ENCODE measurements at places on chromosomes 16 and 17.

- no peak for DNase-seq
Observed at GRCh38 chr16:21646721-21647561, 5.5 kb downstream of the IGSF6 start.

DNA sequence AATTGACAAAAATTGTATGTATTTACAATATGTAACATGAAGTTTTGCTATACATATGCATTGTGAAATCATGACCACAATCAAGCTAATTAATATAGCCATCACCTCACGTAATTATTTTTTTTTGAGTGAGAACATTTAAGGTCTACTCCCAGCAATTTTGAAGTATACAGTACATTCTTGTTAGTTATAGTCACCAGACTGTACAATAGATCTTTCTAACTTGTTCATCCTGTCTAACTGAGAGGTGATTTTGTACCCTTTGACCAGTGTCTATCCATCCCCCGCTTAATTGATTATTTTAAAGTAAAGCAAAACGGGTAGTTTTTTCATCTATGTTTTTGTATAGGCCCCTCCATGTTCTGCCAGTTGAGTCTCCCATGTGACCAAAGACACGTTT, 30.3 kb downstream of the NTN1 start:
- DNase-seq, result no peak

DNA sequence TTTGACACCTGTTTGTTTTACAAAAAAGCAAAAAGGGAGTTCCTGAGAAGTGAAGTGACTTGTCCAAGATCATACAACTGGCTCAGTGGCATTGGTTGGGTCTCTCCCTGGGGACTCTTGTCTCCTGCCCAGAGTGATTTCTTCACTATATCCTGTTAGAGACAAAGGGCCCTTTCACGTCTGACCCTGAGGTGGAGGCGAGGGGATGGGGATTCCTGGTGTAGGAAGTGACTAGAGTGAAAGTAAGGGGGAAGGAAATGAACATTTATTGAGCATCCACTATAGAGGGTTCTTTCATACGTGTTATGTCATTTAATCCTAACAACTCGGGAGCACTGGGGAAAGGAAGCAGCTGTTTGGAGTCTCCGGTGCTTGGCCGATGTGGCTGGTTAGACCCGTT, 9.0 kb downstream of the ITGB3 start:
- DNase-seq, result no peak

DNA sequence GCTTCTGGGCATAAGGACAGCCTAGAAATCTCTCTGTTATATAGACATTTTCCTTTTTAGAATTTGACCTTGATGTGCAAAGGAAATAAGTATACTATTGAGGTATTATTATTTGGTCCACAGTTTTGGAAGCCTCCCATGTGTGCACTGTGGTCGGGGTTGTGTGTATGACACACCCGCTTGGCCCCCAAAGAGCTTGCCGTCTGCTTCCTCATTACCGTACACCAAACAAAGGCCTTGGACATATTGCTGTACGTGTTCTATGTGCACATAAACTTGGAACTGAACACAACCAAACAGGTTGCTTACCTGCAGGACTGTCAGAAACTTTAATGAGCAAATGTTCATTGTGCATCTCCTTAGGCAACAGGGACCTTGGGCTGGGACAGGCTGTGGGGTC, 38.2 kb downstream of the METRNL start:
- no peak for DNase-seq

GRCh38 chr17:58120195-58120822, 27.9 kb upstream of the OR4D1 start:
- no peak for DNase-seq

DNA sequence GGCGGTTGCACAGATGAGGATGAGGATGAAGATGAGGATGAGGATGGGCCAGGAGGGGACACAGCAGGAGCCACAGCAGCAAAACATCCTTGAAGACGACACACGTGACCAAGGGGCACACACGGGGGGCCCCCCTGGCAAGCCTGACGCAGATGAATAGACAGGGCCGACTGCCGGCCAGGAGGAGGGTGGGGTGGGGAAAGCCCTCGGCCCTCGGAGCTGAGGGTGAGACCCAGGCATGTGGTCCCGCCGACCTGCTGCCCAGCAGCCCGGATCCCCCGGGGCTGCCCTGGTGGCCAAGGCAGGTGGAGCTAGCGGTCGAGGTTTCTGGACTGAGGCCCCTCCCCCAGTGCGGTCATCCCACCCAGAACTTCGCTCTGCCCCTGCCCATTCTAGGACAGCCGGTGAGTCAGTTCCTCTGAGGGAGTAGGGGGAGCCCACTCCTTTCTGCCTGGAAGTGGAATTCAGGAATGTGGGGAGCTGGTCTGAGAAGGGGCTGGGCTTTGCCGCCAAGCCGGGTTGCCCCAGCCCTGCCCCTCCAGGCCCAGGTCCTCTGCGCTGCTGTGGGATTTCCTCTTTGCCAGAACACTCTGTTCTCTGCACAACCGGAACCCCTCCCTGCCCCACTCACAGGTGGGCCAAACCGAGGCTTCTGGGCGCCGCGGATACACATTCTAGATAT, 9.9 kb downstream of the CYGB start:
- no peak for DNase-seq

GRCh38 chr16:90002759-90003158, 16.5 kb downstream of the DBNDD1 start:
- DNase-seq, result no peak

GRCh38 chr16:28210264-28210663, 1.5 kb downstream of the XPO6 start:
- DNase-seq, result no peak

- DNase-seq, result peak; percentile 28
Observed at GRCh38 chr16:67428146-67428731, 2.7 kb upstream of the HSD11B2 start.

DNA sequence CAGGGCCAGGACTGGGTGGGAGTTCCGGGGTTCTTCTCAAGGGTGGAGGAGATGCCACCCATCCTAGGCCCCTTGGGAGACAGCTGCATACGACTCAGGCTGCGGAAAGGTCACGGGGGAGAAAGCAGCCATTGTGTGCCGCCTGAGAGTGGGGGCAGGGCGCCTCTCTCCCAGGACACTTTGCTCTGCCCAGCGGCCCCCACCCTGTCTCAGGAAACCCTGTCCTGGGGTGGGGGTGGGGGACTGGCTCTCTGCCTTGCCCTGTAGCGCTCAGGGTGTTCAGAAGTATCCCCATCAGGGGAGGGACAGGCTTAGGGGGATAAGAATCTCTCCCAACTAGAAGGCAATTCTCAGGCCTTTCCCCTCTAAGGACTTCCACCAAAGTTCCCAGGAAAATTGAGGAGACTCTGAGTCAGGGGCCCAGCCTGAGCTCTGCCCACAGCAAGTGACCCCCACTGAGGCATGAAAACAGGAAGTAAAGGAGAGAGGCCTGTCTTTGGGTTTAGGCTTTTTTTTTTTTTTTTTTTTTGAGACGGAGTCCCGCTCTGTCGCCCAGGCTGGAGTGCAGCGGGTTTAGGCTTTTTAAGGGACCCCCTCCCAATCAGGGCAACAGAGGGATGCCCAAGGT, 4.9 kb downstream of the GIT1 start:
- no peak for DNase-seq

DNA sequence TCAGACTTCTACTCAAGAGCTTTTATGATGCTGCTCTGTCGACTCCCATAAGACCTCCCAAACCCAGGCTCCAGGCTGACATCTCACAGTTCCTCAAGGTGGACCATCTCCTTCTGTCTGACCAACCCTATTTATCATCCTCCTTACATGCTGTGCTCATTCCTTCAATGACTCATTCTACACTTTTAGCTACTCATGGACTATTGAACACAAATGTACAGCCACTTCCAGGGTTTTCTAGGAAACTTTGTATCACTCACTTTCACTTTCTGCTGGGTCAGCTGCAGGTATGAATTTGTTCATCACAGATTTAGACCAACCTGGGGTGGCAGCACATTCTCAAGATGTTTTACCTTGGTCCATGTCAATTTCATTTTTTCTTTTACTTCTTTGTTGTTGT, 162.4 kb upstream of the FAM20A start:
- DNase-seq, result no peak

DNA sequence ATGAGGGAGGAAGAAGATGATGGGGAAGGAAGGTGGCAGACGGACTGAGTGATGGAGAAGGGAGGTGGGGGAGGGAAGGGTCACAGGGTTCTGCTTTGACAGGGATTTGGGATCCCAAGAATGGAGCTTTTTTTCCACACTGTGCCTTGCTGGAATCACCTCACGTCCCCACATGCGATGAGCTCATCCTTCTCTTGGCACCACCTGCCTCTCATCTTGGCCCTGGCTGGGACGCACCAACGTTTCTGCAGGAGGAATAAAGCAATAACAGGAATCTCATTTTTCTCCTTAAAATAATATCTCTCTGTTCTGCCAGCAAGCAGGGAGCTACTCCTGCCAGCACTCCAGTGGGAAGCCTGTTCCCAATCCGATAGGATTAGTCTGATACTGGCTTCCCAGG, 47.8 kb downstream of the MEOX1 start:
- DNase-seq, result no peak

DNA sequence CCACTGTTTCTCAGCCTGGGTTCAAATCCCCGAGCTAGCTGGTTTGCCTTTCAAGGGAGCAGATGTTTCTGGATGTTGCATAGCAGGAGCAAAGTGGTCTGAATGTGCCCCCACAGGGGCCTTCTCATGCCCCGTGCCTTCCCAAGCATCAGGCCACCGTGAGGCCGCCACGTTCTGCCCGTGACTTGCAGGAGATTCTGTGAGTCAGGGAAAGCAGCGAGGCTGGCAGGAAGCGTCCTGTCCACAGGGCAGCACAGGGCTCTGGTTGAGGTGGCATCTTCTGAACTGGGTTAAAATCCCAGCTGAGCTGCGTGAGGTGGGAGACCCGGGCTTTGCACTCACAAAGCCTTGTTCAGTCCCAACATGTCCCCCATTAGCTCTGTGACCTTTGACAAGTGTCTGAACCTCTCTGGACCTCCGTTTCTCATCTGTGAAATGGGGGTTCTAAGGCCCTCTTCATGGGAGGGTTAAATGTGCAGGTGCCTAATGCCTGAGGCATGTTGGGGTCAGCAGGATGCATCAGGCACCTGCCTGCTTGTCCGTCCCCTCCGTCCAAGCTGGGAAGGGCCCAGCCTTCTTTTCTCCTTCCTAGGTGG, 94.8 kb upstream of the PLCG2 start:
- no peak for DNase-seq

DNA sequence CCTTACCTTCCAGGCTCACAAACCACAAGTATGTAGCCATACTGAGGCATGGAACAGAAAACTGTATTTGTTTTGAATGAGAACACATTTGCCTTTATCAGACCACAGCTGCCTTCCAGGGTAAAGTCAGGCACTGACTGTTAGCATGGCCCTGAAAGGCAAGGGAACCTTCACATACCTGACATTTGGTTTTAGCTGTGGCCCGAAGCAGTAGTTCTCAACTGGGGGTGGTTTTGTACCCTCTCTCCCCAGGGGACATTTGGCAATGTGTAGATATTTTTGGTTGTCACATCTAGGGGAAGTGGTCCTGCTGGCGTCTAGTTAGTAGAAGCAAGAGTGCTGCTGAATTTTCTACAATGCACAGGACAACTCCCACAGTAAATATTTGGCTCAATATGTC, 9.2 kb downstream of the HERPUD1 start:
- DNase-seq, result no peak

GRCh38 chr17:71845337-71845736, 275.5 kb upstream of the SOX9 start:
- DNase-seq, result no peak

DNA sequence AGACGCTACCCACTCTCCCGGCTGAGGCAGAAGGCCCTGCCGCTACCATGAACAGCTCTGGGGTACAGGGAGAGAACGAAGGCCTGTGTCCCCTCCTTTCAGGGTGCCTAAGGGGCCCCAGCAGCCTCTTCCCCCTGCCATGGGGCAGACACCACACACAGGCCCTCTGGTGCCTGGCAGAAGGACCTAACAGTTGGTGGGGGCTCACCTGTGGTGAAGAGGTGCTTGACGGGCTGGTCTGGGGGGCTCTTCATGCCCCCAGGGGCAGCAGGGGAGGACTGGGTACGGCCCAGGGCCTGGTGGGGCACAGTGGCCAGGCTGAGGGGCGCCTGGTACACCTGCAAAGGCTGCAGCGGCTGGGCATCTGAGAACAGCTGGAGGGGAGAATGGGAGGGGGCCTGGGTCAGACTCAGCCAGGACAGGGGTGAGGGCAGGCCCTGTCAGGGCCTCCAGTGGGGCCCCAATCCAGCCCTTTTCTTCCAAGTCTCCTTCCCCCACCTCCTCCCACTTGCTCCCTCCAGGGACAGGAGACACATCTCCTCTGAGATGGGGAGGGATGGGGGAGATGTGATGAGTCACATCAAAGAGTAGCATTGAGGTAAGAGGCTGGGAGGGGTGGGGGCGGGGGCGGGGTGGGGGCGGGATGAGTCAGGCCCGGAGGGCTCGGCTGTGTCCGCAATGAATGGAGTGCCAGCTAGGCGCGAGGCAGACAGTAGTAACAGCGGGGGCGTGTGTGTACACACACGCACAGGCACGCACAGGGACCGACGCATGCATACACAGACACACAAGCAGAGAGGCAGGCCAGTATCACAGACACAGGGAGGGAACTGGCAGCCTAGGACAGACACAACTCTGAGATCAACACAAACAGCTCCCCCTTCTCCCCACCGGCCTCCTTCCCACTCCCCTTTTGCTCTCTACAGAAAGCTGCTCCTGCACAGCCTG, 16.1 kb downstream of the G6PC3 start:
- no peak for DNase-seq

DNA sequence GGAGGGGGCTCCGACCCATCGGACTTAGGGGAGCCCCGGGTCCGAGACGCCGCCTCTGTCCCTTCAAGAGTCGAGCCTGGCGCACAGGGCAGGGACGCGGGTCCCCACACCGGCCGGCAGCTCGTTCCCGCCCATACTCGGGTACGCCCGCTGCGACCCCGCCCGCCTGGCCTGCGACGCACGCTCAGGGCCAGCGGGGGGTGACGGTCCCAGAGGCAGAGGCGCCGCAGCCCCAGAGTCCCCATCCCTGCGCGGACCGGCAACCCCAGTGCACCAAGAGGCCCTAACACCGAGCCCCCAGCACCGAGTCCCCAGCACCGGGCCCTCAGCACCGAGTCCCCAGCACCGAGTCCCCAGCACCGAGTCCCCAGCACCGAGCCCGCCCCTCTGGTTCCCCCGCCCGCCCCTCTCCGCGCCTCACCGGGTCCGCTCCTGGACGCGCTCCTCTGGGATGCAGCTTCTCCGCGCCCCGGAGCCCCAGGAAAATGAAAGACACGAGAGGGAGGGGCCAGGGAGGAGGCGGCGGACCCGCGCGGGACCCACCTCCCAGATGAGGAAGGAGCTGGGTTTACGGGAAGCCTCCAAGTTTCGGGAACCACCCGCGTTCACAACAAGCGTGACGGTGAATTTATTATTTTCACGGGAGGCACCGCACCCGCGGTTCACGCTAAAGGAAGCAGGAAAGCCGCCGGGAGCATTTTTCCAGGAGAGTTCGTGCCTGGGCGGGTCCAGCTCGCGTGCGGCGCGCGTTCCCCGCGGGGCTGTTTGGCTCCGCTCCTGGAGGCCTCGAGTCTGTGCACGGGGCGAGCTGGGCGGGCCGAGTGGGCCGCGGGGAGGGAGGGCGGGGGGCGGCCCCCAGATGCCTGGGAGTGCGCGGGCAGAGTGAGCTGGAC, at the start of gene SECTM1:
TSS of gene SECTM1 (minus strand) at position 488 of the 893 bp plus-strand sequence. CDS start 6,526 bp downstream, outside the sequence.
- DNase-seq, result no peak

DNA sequence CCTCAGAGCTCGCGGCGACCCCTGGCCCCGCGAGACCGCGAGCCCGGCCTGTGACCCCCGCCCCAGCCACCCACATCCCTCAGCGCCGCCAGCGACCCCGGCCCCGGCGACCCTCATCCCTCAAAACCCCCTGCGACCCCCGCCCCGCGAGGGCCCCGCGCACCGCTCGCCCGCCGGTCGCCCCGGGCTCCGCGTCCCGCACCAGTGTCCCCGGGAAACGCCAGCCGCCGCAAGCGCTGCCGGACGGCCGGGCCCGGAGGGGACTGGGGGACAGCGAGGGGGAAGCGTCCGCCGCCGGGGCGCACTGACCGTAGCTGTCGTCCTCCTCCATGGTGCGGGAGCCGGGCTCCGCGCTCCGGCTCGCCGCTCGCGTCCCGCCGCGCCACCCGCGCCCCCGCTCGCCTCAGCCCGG, at the start of gene CYTH1:
TSS of gene CYTH1 (minus strand) at position 381 of the 412 bp plus-strand sequence. CDS start at position 331, 50 bp downstream.
- DNase-seq, result no peak
